Type B pancreatic cell (in vitro differentiated cells): ENCODE measurements at places on chromosomes 6 and 20. TPM values are rescaled to one million over a fixed set of nuclear protein-coding genes. Genes with fewer than 3 reads are reported as not detected.

- no peak for DNase-seq
Measured at GRCh38 chr20:48098099-48098498, 312.8 kb upstream of the SULF2 start.

- DNase-seq, result no peak
Measured at GRCh38 chr6:28211840-28212509, 13.1 kb upstream of the ZSCAN9 start.

DNA sequence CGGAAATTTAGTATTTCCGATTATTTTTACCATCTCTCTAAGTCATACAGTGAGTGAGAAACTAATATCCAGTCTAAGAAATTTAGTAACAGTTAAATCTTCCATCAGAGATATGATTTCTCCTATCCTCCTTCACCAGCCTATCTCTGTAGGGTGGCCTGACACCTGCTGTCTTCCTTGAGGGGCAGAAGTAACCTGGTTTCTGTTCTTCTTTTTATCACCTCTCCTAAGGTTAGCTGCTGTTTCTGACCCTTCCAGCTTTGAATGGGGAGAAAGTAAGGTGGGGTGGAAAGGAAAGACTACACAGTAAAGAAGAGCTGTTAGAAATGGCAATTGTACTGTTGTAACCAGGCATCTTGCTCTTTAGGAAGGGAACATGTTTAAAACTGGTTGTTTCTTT lies 447.7 kb downstream of the PHF3 start:
- no peak for DNase-seq

- DNase-seq, result no peak
Measured at GRCh38 chr6:52391599-52391998, 28.5 kb upstream of the EFHC1 start.

GRCh38 chr6:148612043-148612442 lies 134.8 kb upstream of the UST start:
- no peak for DNase-seq

C4A gene
- 5.2 and 9.7 TPM in 2 replicates for total RNA-seq

DNA sequence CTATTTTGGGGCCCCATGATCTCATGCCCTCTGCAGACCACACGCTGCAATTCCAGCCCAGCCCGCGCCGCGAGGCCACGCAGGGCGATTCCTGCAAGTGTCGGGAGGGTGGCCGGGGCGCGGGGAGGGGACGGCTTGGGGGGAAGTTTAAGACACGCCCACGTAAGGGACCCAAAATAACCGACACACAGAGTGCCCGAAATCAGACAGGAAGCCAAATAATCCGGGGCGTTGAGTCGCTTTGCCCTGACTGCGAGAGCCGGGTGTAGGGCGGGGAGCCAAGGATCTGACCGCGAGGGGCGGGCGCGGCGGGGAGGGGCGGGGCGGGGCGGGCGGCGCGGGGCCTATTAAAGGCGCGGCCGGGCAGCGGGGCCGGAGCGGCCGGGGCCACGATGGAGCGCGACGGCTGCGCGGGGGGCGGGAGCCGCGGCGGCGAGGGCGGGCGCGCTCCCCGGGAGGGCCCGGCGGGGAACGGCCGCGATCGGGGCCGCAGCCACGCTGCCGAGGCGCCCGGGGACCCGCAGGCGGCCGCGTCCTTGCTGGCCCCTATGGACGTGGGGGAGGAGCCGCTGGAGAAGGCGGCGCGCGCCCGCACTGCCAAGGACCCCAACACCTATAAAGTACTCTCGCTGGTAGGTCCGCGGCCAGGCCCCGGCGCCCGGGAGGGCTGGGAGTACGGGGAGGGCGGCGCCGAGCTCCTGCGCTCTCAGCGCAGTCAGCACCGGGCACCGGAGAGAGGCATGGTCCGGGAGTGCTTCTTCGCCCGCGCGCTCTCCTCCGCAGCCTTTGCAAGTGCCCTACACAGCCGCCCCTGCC lies at the start of gene ENPP1:
TSS of gene ENPP1 (plus strand) at position 377 of the 816 bp plus-strand sequence. CDS start at position 393, 16 bp downstream.
- peak; percentile 74 for DNase-seq

DNA sequence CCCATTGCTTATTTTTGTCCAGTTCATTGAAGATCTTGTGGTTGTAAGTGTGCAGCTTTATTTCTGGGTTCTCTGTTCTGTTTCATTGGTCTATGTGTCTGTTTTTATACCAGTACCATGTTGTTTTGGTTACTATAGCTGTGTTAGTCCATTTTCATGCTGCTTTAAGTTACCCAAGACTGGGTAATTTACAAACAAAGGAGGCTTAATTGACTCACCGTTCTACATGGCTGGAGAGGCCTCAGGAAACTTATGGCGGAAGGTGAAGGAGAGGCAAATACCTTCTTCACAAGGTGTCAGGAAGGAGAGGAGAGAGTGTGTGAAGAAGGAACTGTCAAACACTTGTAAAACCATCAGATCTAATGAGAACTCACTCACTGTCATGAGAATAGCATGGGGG lies 29.9 kb upstream of the FERMT1 start:
- no peak for DNase-seq

EDN3 gene
- 2.3 and 30.4 TPM in 2 replicates for total RNA-seq
